LHCN-M2 (cell line): ENCODE measurements at places on chromosomes 11 and 22.

- peak; percentile 75 for DNase-seq
Observed at GRCh38 chr11:65488273-65489034, 10.4 kb upstream of the MALAT1 start.

GRCh38 chr11:40203606-40204005 is 1255.8 kb downstream of the LRRC4C start:
- DNase-seq: no peak

GRCh38 chr11:132452616-132453015 is 1079.7 kb downstream of the OPCML start:
- no peak for DNase-seq

DNA sequence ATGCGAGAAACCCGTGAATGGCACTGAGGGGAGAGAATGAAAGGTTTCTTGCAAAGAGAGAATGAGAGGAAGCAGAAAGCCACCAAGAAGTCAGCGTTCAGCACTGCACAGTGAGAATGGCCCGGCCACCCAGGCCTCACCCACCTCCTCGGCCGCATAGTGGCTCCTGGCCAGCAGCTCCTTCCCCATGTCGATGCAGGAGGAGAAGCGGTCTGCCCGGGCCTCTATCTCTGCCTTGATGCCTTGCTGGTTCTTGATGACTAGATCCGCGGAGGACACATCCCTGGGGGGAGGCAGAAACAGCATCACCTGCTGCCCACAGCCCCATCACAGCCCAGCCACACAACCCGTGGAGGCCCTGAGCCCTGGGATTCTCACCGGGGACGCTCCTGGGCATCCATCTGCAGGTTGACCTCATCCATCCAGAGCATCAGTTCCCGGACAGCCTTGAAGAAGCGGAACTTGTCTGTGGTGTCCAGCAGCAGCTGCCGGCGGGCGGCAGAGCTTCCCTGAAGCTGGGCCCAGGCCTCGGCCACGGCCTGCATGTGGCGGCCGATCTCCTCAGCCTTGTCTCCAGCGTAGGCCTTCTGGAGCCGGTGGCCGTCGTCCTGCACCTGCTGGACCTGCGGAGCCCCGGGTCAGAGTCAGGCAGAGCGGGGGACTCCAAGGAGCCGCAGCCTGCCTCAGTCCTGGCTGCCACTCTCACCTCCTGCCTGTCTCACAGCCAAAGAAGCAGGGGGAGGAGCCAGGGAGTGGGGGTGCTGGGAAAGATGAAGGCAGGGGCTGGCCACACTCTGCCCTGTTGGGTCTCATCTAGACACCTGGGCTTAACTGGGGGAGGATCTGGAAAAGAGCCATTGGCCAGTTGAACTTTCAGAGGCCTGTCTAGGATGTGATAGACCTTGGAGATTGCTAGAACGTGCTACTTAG is 12.2 kb upstream of the RBM4B start:
- DNase-seq: no peak

DNA sequence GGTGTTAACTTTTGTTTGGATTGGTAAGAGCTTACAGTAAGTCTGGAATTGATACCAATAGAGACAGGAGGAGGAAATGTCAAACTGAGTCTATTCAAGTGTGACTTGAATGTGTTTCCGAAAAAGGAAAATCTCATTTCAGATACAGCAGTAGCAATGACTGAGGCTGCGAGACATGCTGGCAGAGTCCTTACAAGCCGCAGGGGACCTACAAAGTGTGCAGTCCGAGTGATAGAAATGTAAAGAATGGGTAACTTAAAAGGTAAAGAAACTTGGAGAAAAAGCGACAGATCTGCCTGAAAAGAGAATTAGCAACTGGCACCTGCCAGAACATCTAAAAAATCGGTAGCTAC is 444 bp downstream of the CWF19L2 start:
- DNase-seq: peak; percentile 2

- DNase-seq: peak; percentile 3
Observed at GRCh38 chr22:22928666-22929380, 41.2 kb downstream of the IGLL5 start.

GRCh38 chr22:28093711-28094110 is 174.7 kb upstream of the PITPNB start:
- DNase-seq: no peak

- peak; percentile 79 for DNase-seq
Observed at GRCh38 chr22:20549232-20549841, 41.9 kb downstream of the MED15 start.

DNA sequence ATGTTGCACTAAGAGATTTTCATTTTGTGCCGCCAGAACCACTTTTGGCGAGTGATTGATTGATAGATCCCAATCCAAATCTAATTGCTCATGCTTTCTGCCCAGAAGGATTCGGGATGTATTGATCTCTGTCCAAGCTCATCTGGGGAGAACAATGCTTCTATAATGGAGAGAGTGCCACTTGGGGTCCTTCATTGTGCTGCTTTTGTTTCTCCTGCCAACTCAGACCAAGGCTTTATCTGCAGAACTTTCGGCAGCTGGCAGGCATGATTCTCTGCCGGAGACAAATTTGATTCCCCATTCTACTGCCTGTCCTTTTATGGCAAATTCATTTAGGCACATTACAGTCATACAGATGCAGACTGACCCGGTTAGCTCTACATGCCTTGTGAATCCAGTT is 62.9 kb upstream of the NTM start:
- no peak for DNase-seq

GRCh38 chr11:22567759-22568158 is 57.9 kb downstream of the FANCF start:
- DNase-seq: no peak

GRCh38 chr22:35561796-35562526 is 21.3 kb downstream of the RASD2 start:
- DNase-seq: peak; percentile 68

GRCh38 chr11:75126564-75126963 is 24.3 kb upstream of the SLCO2B1 start:
- no peak for DNase-seq

DNA sequence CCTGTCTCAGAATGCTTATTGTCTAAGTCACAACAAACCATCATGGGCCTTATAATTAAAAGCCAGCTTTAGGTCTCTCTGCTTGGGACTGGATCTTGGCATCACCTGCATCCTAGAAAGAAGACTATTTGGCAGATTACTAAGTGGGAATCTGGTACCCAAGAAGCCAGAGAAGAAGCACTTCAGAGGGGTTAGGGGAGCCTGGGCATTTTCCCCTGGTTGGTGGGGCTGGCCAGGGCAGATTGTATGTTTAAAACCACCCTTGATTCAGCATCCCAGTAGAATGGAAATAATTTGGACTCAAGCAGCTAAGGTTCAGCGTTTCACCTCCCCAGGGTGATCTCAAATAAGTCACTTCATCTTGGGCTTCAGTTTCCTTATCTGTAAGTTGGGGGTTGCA is 193.7 kb downstream of the MIAT start:
- DNase-seq: no peak

DNA sequence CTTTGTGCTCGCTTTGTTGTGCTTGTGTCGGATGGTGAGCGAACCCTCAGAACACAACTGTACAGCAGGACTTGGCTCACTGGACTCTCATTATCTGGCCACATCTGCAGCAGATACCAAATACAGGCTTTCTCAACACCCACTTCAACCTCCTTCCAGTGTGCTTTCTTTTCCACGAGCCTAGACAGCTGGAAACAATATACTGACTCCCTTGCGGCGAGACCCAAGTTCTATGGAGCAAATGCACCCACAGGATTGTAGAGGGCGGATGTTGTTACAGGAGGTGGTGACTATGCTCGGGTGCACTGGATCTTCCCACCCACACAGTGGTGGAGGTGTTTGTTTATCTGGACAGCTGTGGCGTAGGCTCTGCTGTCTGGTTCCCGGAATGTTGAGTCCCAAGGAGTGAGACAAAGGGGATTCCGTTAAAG is 204.3 kb downstream of the TENM4 start:
- DNase-seq: peak; percentile 28

DNA sequence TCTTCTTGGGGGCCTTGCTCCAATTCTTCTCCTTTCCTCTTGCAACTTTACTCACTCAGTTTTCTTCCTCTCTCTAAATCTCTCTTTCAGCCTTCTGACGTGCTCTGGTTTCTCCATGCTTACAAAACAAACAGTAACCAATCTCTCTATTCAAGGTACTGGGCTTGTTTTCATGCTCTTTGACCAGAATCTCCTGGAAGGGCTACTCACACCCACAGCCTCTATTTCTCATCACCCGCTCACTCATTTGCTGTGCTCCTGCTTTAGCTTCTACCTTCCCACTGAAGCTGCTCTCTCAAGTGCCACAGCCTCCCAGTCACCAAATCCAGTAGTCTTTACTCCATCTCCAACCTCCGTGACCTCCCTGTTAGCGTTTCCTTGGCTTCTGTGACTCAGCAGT is 60.4 kb downstream of the SERGEF start:
- no peak for DNase-seq

DNA sequence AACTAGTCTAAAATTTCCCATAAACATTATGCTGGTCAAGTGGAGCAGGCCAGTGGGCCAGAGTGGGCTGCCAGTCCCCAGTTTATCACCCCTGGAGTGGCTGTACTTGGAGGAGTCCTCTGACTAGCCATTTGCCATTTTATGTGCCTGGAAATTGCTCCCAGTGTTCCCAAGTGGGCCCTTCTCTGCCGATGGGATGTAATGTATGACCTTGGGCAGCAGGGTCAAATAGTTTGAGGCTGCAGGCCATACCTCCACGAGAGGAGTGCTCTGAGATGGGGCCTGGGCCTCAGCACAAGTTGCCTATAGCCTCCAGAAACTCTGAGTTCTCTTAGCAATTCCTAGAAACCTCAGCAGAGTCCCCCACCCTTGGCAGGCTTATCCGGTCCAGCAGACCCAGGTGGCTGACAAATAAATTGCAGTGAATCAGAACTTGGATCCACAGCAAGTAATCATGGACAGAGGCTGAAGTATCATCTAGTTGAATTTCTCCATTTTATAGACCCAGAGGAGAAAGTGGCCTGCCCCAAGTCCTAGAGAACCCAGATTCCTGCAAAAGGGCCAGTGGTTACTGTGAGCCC is 17.8 kb upstream of the PATZ1 start:
- DNase-seq: no peak

DNA sequence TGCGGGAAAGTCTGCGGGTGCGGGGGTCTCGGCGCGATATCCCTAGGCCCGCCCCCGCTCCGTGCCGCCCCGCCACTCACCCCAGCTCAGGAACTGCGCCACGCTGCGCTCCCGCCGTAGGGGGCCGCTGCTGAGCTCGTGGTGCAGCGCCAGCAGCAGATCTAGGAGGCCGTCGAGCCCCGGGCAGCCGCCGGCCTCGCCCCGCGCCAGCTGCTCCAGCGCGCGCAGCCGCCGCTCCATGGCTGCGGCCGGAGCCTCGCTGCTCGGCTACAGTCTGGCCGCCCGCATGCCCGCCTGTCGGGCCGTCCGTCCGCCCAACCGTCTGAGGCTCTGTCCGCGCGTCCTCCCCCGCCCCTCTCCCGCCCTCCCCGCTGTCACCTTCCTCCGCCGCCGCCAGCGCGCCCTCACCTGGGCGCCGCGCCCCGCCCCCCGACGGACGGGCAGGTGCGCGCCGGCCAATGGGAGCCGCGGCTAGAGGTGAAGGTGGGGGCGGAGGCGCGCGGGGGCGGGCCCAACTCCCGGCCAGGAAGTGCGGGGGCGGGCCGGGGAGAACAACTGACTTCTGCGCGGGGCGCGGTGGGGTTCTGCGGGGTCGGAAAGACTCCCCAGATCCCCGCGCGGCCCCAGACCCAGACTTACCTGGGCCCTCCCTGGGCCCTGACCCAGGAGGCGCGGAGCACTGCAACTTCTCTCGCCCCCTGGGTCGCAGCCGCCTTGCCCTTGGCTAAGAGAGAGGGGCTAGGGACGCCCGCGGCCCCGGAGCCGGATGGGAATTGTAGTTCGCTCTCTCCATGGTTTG is at the start of gene CDC42BPG:
CDC42BPG (minus strand) TSS at position 324 of the 799 bp plus-strand sequence; CDS start at position 240, 84 bp downstream.
- peak; percentile 58 for DNase-seq

DNA sequence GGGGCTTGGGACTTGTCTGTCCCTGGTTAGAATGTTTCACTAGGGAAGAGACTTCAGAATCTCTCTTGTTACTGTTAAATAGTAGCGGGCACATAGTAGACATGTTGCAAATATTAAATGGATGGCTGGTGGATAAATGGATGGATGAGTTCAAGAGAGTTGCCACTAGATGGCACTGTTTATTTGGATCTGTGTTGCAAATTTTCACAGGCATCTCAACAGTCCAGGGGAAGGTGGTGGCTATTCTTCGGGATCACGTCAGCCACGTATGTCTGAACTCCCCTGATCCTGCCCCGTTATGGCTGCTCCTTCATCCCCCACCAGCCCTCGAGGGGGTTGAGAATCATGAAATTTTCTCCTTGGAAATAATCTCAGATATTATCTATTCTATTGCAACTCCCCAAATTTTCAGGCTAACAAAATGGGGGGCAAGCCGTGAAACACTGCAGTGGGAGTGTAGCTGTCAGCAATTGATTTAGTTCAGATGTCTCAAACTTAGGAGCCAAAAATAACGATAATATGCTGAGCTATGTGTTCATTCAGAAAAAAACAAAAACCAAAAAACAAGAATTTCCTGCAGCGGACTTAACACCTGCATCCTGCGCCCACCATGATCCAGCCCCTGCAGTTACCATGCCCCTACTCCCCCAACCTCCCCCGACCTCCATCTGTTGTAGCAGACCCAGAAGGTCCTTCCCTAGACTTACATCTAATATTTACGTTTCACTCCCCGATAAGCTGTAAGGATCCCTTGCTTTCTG is 29.1 kb upstream of the BIRC3 start:
- peak; percentile 78 for DNase-seq

GRCh38 chr11:109015283-109015682 is 350.4 kb downstream of the DDX10 start:
- DNase-seq: peak; percentile 57

DNA sequence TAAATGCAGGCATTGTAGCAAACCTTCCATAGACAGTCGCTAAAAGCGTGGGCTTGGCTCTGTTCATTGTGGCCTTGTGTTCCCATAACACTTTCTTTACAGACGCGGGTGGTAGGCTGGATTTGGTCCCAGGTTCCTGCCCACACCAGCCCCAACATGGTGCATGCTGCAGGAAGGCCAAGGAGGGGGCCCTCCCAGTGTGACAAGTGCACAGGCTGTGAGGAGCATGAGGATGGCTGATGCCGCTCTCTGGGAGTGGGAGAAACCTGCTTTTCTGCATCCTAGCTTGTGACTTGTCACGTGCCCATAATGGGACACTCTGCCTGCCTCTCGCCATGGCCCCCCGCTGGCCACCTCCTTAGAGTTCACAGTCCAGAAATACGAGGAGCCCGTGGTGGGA is 161.8 kb upstream of the B3GAT1 start:
- DNase-seq: no peak

GRCh38 chr11:64086258-64087123 is 50.8 kb downstream of the FLRT1 start:
- peak; percentile 71 for DNase-seq

- peak; percentile 24 for DNase-seq
Observed at GRCh38 chr22:35299217-35299672, 449 bp upstream of the TOM1 start.
